Osteoblast (primary cell): ENCODE measurements at places on chromosomes 11 and 22. TPM values are rescaled to one million over a fixed set of nuclear protein-coding genes. Genes with fewer than 3 reads are reported as not detected.

The JAML gene
- not detected in 2 replicates for total RNA-seq

The KBTBD3 gene
- 3.8 and 4.3 TPM in 2 replicates for total RNA-seq

The OR52I2 gene
- total RNA-seq, result not detected in 2 replicates

The MTMR3 gene
- 36.5 and 36.9 TPM in 2 replicates for total RNA-seq

The SAA4 gene
- total RNA-seq, result not detected in 2 replicates
